ENCODE measurements at places on chromosomes 4 and X.

GRCh38 chr4:184298254-184298653, 80.6 kb upstream of the ENPP6 start:
- no peak for DNase-seq

DNA sequence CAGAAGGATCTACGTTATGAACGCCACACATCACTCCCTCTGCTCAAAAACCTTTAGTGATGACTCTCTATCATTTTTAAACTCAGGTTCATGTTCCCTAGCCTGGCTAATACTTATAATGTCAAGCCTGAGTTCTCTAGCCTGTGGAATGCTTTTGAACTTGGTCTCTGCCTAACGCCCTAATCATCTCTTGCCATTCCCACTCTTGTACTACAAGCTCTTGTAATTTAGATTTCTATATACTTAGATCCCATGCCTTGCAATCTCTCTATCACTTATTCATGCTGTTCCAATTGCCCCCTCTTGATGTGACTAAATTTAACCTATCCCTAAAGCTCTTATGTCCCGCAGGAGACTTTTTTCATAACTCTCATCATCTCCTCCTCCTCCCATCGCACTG, 40.3 kb downstream of the SLC4A4 start:
- no peak for DNase-seq

- DNase-seq = peak; percentile 23
These were observed 243.1 kb upstream of the FTHL17 start for GRCh38 chrX:31314921-31315320.

- no peak for DNase-seq
These were observed 49.9 kb upstream of the LRPAP1 start for GRCh38 chr4:3582091-3582475.

DNA sequence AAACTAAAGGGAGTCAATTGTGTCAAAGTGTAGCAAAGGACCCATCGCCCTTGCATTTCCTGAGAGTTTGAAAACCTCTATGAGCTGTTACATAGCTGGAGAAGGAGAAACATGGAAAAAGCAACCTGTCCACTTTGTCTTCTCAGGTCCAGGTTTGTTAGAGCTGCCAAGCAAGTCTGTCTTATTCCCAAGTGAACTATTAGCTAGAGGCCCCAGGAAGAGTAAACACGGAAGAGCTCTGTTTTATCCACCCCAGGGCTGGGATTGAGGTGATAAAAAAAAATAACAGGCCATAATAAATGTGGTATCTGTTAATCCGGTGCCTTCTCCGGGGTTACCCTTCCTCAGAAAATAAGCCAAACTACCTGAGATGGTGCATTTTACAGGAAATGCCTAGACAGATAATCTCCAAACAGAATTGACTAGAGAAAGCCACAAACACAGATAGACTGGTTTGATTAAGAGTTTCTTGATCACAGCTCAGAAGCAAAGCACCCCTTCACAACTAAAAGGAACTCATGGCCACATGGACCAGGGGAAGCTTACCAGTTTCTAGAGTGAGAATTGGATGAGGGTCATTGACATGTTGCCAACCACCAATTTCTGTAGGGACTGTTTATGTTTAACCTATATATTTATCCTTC, 35.9 kb upstream of the RELL1 start:
- no peak for DNase-seq

DNA sequence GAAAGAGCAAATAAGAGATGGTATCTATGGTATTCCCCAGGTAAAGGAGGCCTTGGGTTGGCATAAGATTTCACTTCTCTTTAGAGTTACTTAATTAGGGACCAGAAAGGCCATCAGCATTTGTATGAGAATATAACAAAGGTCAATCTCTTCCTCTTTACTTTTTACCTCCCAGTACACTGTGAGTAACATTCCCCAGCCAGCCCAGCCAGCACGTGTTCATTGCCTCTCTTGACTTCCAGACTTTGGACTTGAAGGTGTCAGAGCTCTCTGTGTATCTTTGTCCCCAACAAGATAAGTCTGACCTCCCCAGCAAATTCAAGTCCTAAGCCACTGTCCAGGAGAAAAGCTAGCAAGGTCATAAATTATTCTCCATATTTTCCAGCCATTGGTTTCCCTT, 110.5 kb downstream of the AR start:
- DNase-seq = no peak

DNA sequence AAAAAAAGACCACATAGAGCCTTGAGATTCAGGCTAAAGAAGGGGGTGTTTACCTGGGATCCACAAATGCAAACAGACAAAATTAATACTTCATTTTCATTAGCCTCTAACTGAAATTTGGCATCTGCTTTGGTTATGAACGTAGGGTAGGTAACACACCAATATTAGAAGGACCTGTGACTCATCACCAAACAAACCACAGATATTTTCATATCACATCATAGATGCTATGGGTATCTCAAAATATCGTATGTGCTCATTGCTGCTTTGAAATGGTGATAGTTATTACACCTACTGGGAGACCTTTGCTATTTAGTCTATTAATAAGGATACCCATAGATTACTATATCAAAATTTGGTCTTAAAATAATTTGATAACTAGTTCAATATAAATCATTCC, 180.6 kb upstream of the MAP3K15 start:
- DNase-seq = no peak

DNA sequence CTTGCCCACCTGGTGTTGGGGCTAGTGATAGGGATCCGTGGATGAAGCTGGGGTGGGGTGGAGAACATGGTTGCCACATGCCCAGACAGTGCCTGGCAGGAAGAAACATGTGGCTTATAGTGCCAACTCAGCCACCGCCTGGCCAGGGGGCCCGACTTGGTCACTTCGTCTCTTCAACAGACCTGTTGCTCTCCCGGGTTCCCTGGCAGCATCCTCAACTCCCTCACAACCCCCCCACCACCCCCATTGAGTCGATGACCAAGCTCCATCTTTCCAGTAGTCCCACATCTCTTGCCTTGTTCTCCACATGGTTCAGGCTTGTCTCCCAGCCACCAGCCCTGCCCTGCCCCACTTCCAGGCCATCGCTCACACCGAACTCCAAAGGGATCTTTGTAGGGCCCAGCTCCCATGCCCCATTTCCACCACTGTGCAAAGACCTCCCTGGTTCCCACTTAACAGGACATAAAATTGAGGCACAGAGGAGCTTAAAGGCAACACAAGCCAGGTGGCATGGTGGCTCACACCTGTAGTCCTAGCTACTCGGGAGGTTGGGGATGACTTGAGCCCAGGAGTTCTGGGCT, 7.8 kb downstream of the PNCK start:
- DNase-seq = no peak

DNA sequence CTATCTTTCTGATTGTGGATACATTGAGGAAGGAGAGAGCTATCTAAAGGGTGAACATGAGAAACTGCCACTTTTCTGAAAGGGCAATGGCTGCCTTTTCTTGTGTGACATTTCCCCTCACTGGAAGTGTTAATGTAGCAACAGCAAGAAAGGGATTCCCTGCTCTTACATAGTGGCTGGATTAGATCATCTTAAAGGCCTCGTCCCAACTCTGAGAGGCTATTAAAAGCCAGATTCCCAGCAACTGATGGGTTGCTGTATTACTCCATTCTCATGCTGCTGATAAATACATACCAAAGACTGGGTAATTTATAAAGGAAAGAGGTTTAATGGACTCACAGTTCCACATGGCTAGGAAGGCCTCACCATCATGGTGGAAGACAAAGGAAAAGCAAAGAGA, 33.7 kb upstream of the ADH7 start:
- DNase-seq = no peak

GRCh38 chrX:129877401-129877800, 28.6 kb upstream of the UTP14A start:
- no peak for DNase-seq

DNA sequence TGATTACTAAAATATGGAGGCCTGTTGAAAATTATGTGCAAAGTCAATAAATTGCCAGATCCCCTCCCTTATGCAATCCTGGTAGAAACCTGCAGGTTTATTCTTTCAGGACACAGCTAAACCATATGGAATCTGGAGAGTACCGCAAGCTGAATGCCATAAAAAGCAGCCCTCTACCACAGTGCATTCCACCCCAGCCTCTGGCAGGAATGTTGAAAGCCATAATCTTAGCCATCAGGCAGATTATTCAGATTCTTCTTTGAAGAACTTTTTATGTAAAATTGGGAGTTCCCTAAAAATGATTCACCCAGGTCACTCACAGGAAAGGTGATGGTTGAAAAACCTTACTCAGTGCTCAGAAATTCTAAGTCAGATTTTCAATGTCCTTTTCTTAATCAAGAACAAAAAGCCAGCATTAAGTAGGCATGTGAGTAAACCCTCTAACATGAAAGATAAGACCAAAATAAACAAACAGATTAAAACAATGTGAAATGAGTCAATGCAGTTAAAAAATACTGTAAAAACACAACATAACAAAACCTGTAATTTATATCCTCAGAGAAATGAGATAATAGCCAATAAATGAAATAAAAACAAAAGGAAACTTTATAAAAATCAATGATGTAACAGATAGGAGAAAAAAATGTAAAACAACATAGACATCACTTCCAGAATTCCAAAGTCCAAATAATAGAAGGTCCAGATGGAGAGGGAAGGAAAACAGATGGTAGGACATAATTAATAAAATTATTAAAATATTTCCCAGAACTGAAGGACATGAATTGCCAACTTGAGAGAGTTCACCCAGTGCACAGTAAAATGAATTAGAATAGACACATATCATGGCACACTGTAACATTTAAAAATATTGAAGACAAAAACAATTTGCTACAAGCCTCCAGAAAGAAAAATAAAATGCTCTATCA, 226.9 kb downstream of the FSTL5 start:
- peak; percentile 87 for DNase-seq

DNA sequence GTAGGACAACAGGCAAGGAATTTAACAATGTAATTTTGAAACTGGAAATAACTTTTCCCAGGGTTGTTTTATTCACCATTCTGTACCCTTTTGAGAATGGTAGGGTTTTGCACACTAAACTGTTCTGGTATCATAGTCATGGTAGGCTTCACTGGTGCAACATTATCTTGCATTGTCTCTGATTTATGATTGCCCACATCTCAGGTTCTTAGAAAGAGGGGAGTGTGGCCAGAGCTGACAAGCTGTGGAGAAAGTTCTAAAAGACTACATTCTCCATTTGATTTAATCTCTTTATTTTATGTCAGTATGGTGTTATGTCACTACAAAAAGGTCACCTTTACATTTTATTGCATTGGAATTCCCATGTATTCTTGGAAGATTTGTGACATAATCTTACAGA, 447.3 kb downstream of the GRIA2 start:
- DNase-seq = no peak

DNA sequence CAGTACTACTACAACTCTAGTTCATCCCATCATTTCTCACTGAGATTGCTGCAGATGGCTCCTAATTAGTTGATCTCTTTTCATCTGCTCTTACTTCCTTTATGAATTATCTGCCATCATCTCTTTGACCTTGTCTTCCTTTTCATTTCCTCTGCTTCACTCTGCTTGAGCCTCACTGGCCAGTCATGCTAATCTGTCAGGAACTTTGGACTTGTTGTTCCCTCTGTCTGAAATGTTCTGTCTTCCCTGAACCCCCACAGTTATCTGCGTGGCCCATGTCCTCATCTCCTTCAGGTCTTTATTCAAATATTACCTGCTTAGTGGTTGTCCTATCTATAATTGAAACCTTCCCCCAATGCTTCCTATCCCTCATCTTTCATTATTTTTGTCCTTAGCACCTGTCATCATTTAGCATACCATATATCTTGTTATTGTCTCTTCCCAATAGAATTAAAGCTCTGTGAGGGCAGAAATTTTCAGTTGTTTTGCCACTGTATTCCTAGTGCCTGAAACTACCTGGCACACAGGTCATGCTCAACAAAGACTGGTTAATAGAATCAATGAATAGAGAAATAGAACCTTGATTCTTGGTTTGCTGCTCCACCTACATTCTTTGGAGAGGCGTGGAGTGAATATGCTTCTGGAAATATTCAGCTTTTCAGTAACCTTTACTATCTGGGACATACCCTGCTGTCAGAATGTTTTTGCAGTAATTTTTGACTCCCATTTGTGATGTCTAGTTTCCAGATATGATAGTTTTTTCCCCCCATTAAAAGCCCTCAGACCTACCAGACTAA, 5.0 kb downstream of the SLC4A4 start:
- DNase-seq = no peak

GRCh38 chrX:69124108-69124507, 41.1 kb downstream of the PJA1 start:
- DNase-seq = peak; percentile 43

DNA sequence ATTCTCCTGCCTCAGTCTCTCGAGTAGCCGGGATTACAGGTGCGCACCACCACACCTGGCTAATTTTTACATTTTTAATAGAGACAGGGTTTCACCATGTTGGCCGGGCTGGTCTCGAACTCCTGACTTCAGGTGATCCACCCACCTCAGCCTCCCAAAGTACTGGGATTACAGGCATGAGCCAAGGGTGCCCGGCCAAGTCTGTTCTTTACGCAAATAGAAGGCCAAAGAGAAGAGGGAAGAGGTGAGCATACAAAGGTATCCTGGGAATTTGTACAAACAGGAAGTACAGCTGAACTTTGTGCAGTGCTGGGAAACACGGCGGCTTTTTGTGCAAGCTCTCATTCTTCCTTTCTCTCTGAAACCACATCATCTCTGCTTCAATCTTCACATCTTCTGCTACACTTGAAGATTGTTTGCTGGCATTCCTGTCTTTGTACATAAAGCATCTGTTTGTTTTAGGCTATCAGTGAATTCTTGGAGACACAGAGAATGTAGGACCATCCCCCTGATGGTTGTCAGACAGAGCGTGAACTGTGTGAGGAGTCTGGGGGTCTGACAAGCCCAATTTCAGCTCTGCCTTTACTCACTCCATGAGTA, 71.9 kb upstream of the PRSS48 start:
- DNase-seq = no peak

DNA sequence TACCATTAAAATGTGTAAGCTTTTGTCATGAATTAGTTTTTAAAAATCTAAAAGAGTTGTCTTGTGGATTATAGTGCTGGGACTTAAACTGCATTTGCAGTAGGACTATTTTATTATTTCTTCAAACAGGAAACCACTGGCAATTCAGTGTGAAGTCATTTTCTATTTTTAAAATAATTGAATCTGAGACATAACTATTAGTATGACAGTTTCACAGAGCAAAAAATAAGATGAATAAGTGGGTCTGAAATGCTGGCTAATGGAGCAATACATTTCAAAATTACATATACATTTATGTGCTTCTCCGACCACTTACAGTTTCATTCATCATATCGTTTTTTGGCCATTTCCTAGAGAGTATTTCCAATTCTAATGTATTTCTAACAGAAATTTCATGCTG, 75.3 kb upstream of the RAPGEF2 start:
- no peak for DNase-seq

GRCh38 chr4:28654618-28655017, 1794.0 kb downstream of the STIM2 start:
- no peak for DNase-seq

Measured in adipocyte (in vitro differentiated cells).